Liver (tissue), 10 donors: ENCODE measurements at places on chromosomes 5 and 9.

DNA sequence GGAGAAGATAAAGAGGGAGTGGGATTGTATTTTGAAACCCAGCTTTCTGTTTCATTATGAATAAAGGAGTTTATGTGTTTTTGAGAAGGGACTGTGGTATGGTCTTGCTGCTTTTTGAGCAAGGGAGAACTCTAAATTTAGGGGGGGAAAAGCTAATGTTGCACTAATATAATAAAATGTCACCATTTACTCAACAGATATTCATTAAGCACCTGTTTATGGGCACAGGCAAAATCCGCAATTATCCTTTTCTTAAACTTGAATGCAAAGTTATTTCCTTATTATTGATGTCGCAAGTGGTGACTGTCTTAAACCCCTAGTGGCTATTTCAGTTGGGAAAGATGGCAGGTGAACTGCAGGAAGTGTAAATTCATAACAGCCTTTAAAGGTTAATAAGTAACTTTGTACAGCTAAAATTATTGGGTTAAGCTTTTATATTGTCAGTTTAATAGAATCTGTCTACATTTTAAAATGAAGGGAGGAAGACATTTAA lies 1.5 kb downstream of the CDC42SE2 start:
- DNase-seq: no peak

DNA sequence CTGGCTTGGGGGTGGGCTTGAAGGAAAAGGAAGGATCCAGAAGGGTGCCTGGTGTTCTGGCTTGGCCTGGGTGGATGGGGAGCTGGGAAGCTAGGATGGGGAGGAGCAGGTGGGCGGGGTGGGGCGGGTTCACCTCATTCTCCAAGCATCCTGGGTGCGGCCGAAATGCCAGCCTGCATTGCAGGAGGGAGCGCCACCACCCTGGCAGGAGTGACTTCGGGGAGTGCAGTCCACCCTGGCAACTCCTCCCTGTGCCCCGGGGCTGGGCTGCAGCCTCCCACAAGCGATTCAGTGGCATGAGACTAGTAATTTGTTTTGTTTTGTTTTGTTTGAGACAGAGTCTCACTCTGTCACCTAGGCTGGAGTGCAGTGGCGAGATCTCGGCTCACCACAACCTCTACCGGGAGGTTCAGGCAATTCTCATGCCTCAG lies 5.5 kb downstream of the TTC16 start:
- no peak for DNase-seq

GRCh38 chr5:59596586-59597350 lies 296.8 kb downstream of the PDE4D start:
- DNase-seq: no peak

GRCh38 chr5:81250004-81250403 lies 16.9 kb downstream of the CKMT2 start:
- no peak for DNase-seq

DNA sequence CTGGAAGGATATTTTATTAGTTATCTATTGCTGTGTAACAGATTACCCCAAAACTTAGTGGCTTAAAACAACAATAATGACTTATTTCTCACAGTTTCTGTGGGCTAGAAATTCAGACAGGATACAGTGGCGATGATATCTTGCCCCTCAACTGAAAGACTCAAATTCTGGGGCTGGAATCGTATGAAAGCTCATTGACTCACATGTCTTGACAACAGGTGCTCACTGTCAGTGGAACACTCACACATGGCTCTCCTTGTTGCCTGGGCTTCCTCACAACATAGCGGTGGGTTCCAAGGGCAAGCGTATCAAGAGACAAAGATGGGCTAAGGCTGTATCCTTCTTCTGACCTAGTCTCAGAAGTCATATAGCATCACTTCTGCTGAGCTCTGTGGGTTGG lies 3.7 kb upstream of the GNPDA1 start:
- DNase-seq: no peak

DNA sequence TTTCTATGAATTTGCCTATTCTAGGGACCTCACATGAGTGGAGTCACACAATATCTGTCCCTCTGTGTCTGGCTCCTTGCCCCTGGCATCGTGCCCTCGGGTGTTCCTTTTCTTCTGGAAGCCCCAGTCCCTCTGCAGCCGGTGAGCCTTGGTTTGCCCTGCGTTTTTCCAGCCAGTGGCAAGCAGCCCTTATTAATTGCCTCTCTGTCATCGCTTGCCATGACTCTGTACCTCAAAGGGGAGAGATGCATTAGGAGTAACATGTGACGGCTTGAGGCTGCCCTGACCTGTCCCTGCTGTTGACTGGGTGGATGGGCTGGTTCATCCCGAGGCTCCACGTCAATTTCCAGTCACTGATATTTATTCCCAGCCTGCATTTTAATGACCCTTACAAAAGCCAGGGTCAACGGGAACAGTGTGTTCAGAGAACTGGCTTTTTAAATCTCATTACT lies 87.3 kb downstream of the CFAP90 start:
- DNase-seq: no peak

DNA sequence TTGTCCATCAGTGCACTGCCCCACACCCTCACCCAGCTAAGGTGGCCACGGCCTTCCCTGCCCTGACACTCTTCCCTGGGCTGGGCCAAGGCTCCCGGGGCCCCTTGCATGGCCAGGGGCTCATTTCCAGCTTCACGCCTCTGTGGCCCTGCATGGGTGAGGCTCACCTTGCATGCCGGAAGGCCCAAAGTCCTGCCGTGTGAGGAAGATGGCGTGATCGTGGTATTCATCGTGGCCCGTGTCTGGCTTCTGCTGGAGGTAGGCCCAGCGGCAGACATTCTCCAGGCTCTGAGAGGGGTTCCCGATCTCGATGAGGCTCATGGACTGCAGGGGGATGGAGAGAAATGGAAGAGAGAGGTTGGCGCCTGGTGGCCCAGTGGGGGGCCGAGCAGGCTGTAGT lies 98.4 kb downstream of the ZNF354C start:
- DNase-seq: no peak

DNA sequence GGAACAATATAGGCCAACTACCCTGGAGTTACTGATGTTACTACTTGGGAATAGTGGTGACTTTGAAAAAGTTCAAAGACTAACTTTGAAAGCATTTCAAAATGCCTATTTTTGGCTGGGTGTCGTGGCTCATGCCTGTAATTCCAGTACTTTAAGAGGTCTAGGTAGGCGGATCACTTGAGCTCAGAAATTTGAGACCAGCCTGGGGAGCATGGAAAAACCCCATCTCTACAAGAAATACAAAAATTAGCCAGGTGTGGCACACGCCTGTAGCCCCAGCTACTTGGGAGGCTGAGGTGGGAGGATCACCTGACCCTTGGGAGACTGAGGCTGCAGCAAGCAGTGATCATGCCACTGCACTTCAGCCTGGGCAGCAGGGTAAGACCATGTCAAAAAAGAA lies 105.3 kb downstream of the ARRDC3 start:
- no peak for DNase-seq

GRCh38 chr5:150614661-150615060 lies 25.8 kb upstream of the SYNPO start:
- DNase-seq: no peak

GRCh38 chr9:4012441-4012840 lies 287.4 kb downstream of the GLIS3 start:
- DNase-seq: no peak

DNA sequence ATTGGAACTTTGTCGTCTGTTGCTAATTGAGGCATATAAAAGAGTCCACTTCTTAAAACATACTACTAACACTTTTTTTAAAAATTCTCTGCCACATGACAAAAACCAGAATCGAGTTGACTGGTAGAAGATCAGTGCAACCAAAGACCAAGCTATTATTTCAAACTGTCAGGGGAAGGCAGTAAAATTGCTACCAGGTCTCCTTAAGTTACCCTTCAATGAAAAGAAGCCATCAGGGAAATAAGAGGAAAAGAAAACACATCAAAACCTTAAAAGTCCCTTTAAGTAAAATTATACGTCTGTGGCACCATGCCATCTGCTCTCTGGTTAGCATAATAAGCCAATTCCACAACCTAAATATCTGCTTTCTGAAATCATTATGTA lies 9.6 kb downstream of the ZNF608 start:
- DNase-seq: no peak

- no peak for DNase-seq
Measured at GRCh38 chr5:78075301-78075700, 219.2 kb downstream of the AP3B1 start.

DNA sequence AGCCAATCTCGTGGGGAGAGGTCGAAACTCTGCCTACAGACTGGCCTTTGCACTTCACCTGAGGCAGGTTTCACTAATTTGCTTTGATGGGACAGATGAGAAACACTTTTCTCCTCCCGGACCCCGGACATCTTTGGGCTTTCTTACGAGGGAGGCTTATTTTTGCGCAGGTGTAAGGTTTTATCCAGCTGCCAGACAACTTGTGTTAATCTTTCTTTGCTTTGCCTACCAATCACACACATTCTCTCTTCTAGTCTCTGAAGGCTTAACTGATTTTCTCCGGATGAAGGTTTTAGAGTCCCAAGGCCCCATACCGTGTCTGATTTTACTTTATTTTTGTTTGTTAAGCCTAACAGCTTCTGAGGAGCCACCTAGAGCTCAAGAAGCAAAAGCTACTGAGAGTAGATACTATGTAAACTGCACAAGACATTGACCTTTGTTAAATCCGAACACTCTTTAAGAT lies 436 bp upstream of the EMB start:
- DNase-seq: no peak

DNA sequence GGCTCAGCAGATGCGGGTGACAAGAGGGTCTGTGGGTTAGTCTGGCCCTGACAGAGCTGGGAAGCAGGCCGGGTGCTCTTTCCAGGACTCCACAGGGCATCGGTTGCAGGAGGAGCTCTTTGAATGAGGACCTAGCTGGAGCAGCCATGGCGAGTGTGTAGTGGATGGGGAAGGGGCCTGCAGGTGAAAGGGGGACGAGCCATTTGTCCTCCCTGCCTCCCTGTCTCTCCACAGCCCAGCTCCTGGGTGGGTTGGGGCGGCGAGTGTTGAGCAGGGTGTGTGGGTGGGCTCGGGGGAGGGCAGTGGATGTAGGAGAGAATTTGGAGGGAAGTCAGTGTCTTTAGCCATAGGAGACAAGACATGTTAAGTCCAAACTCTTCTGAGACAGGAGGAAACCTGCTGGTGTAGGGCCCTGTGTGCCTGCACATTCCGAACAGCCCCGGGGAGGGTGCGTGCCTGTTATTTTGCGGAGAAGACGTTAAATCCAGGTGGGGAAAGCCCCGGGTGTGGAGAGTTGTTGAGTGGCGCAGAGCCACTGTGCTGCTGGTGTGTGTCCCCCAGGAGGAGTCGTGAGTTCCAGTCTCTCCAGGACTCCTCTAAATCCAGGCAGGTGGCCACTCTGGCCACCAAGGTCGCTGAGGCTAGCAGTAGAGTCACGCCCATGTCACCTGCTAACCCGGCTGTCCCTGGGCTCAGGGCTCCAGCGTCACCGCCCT lies 73.6 kb downstream of the PSMB7 start:
- DNase-seq: no peak

- no peak for DNase-seq
Measured at GRCh38 chr9:132761602-132762001, 91.3 kb downstream of the GTF3C4 start.

DNA sequence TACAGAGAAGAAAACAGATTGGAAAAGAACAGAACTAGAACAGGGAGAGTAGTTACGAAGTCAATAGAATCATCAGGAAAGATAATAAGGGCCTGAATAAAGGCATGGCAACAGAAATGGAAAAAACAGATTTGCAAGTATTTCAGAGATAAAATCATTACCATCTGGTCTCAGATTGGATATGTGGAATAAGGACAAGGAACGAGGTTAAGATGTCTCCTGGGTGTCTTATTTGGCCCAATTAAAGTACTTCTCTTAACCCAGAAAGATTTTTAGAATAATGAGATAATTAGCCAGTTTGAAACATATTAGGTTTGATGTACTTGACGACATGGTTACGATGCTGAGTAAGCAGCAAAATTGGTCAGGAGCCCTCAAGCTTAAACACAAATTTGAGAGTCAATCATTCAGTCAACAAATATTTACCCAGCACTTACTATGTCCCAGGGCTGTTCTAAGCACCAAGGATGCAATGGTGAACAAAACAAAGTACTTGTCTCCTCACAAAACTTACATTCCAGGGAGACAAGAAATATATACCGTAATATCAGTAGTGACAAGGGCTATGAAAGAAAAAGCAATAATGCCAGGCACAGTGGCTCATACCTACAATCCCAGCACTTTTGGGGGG lies 18.3 kb downstream of the RICTOR start:
- no peak for DNase-seq

- DNase-seq: no peak
Measured at GRCh38 chr5:38866362-38867031, 20.7 kb downstream of the OSMR start.

DNA sequence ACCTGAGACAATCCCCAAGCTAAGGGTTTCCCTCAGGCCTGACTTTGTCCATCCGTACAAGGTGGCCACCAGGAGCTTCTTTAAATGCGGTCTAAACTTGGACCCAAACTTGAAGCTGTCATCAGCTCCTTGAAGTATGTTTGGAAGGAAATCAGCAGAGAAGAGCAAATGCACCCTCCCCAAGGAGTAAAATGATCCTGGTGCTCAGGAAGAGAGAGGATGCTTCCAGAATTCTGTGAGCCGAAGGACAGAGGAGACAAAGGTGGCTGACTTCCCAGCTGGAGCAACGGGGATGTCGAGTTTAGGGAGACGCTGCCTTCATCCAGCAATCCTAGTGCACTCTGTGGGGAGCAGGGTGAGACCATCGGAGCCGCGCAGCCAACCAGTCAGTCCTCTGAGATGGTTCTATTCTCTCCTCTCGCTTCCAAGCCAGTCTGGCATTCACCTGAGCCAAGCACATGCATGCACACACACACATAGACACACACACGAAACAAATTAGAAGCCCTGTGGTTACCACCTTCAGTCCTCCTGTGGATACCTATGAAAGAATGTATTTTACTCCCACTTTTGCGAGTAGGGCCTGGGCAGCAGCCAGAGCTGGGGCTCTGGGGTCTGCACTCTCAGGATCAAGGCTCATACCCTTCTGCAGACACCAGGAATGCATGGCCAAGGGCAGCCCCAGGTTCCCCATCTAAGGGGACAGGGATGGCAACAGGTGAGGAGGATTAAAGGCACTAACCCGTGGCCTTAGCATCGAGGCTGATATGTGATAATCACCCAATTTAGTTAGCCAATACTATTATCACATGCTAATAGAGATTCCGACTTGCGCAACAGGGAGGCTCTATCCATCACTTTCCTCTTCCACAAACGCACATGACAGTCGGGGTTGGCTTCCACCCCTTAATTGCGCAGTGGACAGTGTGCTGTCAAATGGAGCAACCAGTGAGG lies 75.8 kb downstream of the GTF3C4 start:
- DNase-seq: no peak

DNA sequence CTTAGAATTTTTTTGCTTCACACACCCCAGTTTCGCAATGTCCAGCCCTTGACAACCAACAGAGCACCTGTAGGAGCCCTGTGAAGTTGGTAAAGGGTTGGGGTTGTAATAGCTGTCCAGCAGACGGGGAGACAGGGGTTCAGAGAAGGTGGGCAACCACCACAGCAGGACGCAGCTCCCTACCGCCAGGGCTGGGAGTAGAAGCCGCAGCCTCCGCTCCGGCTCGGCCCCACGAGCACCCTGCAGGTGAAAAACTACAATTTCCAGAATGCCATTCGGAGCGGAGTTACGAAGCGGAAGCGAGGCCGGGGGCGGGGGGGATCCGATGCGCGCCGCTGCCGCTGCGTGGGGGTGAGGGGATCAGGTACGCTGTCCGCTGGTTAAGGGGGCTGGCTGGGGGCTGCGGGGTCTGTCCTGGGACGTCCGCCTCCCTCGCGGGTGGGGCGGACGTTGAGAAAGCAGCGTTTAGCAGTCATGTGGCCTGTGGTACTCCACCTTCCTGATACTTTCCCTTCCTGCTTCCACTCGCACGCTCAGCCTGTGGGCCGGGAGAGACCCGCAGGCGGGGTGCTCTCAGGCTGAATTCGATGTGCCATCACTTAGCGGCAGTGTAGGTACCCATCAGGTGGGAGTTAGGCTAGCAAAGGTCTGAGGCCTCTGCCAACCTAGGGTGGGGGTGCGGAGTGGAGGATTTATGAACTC lies at the start of gene TRMT10B:
Gene TRMT10B (plus strand): TSS at position 317 of the 702 bp plus-strand sequence. CDS start 8,127 bp downstream, outside the sequence.
- DNase-seq: peak; percentile 68
